ENCODE measurements at places on chromosomes 11 and 22.

GRCh38 chr22:43988116-43988820 is 33.0 kb downstream of the SAMM50 start:
- no peak for DNase-seq

GRCh38 chr22:30695871-30696655 is 1.4 kb downstream of the OSBP2 start:
- no peak for DNase-seq

DNA sequence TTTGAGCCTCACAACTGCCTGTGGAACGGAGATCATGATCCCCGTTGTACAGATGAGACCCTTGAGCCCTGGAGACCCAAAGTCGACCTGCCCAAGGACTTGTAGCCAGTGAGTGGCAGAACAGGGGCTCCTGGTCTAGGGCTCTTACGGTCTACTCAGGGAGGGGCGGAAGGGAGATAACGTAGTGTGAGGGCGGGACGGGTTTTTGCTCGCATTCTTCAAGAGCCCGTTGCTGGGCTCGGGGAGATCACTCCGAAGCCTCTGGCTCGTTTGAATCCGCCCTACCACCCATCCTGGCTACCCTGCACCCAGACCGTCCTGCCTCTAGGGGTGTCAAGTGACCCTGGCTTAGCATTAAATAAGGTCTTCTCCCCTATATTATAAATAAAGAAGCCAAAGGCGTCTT is 639 bp downstream of the CRY2 start:
- DNase-seq = peak; percentile 34

DNA sequence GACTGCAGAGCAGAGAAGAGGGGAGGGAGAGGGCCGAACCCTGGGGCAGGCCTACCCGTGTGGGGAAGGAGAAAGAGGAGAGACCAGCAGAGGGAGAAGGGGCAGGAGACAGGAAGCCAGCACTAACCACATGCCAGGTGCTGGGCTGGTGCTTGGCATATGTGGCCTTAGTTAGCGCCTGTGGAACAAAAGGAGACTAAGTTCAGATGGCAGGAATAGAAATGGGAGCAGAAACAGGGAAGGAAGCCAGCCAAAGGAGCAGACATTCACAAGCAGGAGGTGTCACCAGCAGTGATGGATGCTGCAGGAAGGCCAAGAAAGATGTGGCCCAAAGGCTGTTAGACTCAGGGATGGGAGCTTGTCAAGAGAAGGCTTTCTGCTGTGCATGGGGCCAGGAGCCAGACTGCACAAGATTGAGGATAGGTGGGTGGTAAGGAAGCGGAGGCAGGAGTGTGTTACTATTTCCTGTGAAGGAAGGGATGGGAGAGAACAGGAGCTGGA is 26.7 kb downstream of the TREH start:
- DNase-seq = no peak

- no peak for DNase-seq
Measured at GRCh38 chr22:38628444-38628843, 27.7 kb downstream of the FAM227A start.

DNA sequence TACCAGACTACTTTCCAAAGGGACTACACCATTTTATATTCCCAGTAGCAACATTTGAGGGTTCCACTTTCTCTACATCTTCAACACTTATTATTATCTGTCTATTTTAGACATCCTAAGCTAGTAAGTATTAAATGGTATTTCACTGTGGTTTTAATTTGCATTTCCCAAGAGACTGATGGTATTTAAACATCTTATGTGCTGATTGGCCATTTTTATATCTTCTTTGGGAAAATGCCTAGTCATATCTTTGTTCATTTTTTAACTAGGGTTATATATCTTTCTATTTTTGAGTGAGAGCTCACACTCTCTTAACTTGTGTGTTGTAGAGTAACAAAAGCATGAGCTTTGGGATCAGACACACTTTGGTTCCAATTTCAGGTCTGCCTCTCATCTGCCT is 73.7 kb downstream of the PRCP start:
- no peak for DNase-seq

- DNase-seq = no peak
Measured at GRCh38 chr22:49012712-49013395, 814.8 kb downstream of the BRD1 start.

GRCh38 chr11:129023968-129024676 is 81.5 kb upstream of the TP53AIP1 start:
- no peak for DNase-seq

DNA sequence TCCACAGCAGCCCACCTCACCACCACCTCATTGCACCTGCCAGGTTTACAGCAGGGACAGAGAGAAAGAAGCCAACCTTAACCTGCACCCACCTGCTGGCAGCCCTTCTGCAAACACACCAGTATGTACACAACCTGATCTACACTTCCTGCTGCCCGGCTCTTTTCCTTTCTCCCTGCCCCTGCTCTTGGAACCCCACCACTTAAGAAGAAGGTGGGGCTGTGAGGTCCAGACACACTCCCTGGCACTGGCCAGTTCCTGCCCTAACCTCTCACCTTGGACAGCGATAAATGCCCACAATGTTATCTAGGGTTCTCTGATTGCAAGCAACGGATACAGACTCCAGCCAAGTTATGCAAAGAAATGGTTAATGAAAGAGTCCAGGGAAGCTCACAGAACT is 10.8 kb upstream of the SLC35C1 start:
- no peak for DNase-seq

DNA sequence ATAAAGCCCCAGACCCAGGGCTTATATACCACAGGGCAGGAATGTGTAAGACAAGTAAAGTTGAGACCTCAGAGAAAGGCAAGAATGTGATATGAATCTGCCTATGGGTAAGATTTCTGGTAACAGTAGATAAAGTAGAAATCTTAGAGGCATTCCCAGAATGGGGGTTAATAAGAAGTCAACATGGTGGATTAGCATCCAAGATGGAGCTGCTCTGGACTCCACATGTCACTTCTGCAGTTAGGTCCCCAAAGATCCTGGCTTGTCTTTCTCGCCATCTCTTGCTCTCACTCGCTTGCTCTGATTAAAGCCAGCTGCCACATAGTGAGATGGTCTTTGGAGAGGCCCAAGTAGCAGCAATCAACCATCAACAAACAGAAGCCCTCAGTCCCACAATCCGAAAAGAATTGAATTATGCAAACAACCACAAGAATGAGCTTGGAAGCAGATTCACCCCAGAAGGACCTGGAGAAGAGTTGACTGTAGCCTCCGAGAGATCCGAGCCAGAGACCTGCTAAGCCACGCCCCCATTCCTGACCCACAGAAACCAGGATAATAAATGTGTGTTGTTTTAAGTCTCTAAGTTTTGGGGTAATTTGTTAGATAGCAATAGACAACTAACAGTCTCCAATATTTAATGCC is 5.4 kb upstream of the C11orf86 start:
- DNase-seq = no peak

DNA sequence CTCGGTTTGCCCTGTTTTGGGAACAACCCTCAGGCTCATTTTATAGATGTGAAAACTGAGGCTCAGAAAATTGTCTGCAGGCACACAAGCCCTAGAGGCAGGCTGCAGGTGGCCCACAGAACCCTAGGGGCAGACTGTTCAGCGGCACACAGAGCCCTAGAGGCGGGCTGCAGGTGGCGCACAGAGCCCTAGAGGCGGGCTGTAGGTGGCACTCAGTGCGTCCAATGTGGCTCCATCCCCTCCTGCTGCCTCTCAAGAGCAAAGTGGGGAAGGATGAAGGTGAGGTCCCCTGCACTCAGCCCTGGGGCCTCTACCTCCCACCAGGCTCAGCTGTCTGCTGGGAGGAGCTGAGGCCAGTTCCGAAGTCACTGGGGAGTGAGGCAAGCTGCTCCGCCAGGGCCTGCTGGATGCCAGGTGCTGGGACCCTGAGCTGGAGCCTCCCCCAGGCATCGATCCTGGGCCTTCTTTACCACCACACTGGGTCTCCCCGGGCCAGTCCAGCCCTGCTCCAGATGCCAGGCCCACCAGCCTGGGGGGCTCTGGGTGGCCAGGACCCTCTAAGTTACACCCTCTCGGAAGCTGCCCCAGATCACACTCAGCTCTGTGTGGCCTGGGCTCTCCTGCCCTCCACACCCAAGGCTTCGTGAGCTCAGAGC is 2.3 kb downstream of the ACY3 start:
- no peak for DNase-seq

- DNase-seq = no peak
Measured at GRCh38 chr22:29330753-29331152, 15.3 kb upstream of the RASL10A start.

GRCh38 chr22:36765943-36766450 is 9.9 kb downstream of the IFT27 start:
- no peak for DNase-seq

- no peak for DNase-seq
Measured at GRCh38 chr22:43205748-43206508, 19.0 kb upstream of the TTLL12 start.

DNA sequence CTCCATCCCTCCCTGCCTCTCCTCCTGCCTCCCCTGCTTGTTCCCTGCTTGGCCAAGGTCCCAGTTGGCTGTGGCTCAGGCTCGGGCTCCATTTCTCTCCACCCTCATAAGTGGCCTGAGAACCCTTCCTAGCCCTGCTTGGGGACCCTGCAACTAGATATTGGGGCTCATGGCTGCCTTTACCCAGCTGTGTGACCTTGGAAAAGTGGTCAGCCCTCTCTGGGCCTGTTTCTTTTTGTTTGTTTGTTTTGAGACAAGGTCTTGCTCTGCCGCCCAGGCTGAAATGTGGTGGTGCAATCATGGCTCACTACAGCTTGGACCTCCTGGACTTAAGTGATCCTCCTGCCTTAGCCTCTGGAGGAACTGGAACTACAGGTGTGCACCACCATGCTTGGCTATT is 20.3 kb upstream of the CABP2 start:
- no peak for DNase-seq

- no peak for DNase-seq
Measured at GRCh38 chr22:19820880-19821522, 33.7 kb downstream of the GNB1L start.

DNA sequence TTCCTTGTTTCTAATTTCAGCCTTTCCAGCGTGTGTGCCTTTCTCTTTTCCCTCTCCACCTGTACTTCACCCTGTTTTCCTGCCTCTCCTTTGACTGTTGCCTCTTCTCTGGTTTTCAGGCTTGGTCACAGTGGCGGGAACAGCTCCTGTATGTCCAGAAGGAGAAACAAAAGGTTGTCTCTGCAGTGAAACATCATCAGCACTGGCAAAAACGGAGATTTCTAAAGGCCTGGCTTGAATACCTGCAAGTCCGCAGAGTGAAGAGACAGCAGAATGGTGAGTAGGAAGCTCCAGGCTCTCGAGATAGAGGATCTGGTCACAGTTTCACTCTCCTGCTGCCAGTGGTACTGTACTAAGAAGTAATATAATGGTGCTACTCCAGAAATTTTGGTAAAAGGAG is 76.6 kb downstream of the SFI1 start:
- no peak for DNase-seq

GRCh38 chr11:73660497-73661034 is 14.2 kb downstream of the PLEKHB1 start:
- DNase-seq = no peak

- DNase-seq = no peak
Measured at GRCh38 chr11:8290081-8290810, 26.6 kb upstream of the LMO1 start.

DNA sequence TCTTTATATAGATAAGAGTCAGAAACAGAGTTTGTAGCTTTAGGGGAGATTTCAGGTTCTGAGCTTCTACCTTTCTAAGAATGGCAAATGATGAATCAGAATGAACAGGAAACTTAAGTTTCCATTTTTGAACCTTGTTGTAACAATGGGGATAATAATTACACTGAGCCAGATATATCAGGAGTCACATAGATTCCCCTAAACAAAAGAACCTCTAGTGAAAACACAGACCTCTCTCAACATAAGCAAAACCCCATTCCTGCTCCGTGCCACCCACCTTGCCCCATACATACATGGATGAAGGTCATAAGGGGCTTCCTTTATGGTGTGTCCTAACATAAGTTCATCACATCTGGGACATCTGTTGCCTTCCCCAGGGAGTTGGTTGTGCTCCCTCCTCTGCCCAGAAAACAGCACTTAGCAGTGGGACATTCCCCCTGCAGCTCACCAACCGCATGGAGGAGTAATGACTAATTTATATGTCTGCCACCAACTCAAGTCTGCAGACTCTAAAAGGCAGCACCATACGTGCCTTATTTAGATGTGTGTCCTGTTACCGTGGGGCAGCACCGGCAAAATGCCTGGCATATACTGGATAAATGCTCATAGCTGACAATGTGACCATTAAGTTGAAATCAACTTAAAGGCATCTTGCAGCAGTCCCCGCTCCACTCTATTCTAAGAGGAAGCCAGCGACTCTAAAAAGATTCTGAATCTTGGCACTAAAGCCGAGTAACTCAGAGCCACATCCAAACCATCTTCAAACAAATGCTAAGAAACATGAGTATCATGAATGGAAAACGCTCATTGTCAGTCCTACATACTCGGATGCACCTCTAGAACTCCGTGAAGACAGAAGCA is 8.0 kb downstream of the JAML start:
- no peak for DNase-seq

DNA sequence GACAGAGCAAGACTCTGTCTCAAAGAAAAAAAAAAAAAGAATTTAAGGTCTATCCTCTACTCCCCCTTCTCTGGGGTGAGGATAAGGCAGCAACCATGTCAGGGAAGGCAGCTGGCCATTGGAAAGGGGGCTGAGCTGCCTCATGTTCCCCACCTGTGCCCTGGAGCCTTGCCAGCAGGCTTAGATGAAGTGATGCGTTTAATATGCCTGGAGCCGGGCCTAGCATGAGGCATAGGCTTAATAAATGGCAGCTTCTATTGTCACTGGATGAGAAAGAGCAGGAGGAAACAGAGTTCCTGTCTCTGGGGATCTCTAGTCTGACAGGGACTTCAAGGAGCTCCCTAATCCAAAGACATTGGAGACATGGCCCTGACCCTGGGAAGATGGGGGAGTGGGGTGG is 3.2 kb upstream of the KCNE3 start:
- no peak for DNase-seq

GRCh38 chr11:17683377-17684161 is 35.8 kb upstream of the MYOD1 start:
- DNase-seq = peak; percentile 26

DNA sequence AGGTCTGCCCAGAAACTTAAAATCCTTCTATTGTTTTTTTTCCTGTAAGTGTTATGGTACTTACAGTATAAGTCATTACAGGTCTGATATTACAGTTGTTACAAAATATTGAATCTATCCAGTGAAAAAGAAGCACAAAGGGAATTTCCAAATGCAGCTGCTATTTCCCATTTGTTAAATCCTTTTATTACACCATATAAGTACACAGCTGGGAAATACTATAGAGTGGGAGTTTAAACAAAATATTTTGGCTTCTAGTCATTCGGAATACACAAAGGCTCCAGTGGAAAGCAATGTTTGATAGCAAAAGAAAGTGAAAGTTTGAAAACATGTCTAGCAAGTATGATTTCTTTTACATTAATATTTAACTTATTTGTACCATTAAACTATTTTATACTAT is 18.0 kb downstream of the SOX6 start:
- DNase-seq = no peak

DNA sequence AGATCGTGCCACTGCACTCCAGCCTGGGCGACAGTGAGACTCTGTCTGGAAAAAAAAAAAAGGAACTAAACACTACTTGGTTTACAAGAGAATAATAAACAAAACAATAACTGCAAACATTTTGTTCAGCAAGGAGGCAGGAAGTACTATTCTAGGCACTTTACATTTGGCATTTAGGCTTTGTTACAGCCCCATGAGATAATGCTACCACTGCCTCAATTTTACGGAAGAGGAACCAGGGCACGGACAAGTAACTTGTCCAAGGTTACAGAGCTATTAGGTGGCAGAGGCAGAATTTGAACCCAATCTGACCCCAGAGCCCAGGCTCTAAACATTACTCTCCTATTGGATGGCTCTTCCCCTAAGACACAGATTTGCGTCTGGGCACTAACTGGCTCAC is 108.7 kb upstream of the AKIP1 start:
- no peak for DNase-seq

- DNase-seq = no peak
Measured at GRCh38 chr22:49880281-49880680, 26.6 kb downstream of the ZBED4 start.
